Activated CD4-positive, alpha-beta T cell treated with anti-CD3 and anti-CD28 coated beads, Interleukin-2, amount 10 ng/mL, durations not matched to agents 7 days and 5 days (primary cell): ENCODE measurements at places on chromosomes 13 and 19.

DNA sequence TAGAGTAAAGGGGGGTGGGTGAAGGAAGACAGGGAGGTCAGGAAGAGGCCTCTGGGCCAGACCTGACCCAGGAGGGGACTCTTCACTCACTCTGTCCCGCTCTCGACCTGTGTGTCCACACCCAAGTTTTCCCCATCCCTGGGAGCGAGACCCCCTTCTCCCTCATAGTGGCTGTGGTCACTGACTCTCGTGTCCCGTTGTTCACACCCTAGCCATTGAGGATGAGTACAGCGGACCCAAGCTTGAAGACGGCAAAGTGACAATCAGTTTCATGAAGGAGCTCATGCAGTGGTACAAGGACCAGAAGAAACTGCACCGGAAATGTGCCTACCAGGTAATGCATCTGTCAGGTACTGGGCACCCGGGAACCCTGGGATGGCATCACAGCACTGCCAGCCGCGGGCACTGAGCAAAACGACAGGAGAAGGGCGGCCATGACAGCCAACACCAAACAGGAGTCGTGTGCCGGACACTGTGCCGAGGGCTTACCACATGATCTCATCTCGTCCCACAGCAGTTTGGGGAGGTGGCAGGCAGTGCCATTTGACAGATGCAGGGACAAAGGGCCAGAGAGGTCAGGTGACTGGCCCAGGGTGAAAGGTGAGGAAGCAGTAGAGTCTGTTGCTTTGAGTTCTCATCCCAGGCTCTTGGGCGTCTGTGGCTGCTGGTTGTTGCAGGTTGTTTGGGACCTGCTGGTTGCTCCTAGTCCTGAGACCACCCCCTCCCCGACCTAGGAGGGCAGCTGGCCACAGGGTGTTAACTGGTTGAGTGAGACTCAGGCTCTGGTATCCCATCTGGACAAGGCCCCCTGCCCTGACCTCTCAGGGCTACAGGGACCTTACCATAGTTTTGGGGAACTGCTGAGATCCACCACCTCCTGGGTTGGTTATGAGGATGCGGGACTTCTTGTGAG, 29.6 kb downstream of the PPP5C start:
- H3K27me3 ChIP-seq, result no peaks in the 10 kb centered on the region
- H3K27ac ChIP-seq, result no peak overlapping the region
- peaks cover 10% of the 10 kb centered on the region for H3K4me1 ChIP-seq
- H3K36me3 ChIP-seq, result peaks cover 44% of the 10 kb centered on the region
- no peak for DNase-seq

GRCh38 chr19:33235269-33235995, 9.8 kb upstream of the SLC7A10 start:
- no peak overlapping the region for H3K4me3 ChIP-seq
- H3K36me3 ChIP-seq, result no peaks in the 10 kb centered on the region
- H3K4me1 ChIP-seq, result peaks cover 6% of the 10 kb centered on the region
- peaks cover 4% of the 10 kb centered on the region for H3K27me3 ChIP-seq
- DNase-seq, result peak; percentile 74
- H3K27ac ChIP-seq, result no peak overlapping the region

DNA sequence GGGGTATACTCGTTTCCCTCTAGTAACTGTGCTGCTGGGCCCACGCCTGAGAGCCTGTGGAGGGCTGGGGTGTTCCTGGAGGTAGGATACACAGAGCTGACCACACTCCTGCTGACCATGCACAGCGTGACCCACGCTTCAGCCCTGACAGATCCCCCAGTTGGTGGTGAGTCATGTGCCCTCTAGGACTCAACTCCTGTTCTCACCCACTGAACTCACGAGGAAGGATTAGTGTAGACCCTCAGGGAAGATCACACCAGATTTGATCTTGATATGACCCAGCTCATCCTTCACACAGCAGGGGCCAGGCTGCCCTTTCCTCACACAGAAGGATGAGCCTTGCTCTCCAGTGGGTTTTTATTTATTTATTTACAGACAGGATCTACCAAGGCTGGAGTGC, 13.3 kb upstream of the ACP7 start:
- H3K36me3 ChIP-seq, result no peaks in the 10 kb centered on the region
- peaks cover 3% of the 10 kb centered on the region for H3K27me3 ChIP-seq
- no peak for DNase-seq
- no peak overlapping the region for H3K4me3 ChIP-seq

DNA sequence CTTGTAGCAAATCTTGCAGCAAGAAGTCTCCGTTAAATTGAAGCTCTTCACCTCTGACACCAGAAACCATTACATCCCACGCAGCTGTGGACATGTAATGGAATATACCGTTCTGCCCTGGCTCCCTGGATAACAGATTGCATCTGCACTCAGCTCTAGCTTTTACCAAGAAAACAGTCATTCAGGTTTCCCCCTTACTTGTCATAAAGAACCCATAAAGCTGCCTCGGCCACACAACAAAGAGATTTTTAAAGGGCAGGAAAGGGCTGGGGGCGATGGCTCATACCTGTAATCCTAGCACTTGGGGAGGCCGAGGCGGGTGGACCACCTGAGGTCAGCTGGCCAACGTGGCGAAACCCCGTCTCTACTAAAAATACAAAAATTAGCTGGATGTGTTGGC, 127.6 kb upstream of the RFC3 start:
- no peaks in the 10 kb centered on the region for H3K36me3 ChIP-seq
- no peak overlapping the region for H3K4me3 ChIP-seq

DNA sequence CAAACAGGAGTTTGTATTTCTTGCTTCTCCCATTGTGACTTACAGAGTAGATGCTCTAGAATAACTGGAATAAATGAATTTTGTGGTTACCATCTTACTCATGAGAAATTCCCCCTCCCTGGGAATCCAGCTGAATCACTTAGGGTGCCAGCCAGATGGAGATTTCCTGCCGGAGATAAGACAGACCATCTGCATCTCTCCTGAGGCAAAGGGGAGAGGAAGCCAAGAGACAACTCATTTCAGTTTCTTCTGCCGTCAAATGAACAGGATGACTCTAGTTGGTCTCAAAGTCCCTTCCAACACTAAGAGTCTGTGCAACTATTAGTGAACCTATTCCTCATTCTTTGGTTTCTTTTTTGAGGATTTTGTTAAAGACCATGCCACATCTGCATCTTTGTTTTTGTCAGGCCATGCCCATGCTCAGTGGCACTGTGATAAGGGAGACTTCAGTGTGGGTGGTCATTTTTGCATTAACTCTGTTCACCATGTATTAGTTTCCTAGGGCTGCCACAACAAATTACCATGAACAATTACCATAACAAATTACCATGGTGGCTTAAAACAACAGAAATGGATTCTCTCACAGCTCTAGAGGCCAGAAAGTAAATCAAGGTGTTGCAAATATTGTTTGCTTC, 112.8 kb downstream of the NDFIP2 start:
- peaks cover 12% of the 10 kb centered on the region for H3K27me3 ChIP-seq
- no peak for DNase-seq
- no peak overlapping the region for H3K27ac ChIP-seq
- no peak overlapping the region for H3K4me3 ChIP-seq
- H3K36me3 ChIP-seq, result no peaks in the 10 kb centered on the region
- no peaks in the 10 kb centered on the region for H3K4me1 ChIP-seq

DNA sequence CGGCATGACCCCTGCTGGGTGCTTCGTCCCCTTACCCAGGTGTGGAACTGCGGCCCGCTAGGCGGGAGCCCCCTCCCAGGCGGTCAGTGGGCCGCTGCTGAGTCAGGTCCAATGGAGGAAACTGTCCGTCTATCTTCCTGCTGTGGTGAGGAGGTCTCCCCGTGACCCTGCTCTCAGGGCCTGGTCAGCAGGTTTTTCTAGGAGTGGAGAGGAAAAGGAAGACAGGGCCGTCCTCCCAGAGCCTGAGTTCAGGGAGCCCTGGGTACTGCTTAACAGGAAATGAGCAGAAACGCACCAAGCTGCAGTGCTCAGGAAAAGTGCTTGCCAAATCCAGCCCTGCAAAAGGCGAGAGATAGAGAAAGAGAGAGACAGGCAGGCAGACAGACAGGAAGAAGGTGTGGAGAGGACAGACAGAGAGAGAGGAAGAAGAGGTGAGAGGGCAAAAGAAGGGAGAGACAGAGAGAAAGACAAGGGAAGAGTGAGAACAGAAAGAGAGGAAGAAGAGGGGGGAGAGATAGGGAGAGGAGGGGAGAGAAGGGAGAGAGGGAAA, 10.3 kb downstream of the SH3GL1 start:
- peak overlapping the region; percentile 78 for H3K27ac ChIP-seq
- H3K36me3 ChIP-seq, result peaks cover 23% of the 10 kb centered on the region
- DNase-seq, result no peak
- peaks cover 54% of the 10 kb centered on the region for H3K4me1 ChIP-seq
